Activated T-cell treated with anti-CD3 and anti-CD28 coated beads, Interleukin-2, amount 50 U/mL, for 24 hours (primary cell): ENCODE measurements at places on chromosomes 11 and 22.

GRCh38 chr11:116732271-116733042 is 40.3 kb downstream of the BUD13 start:
- peaks cover 12% of the 10 kb centered on the region for H3K4me1 ChIP-seq
- no peak overlapping the region for H3K4me3 ChIP-seq
- DNase-seq = peak; percentile 68
- no peak overlapping the region for H3K27ac ChIP-seq
- H3K27me3 ChIP-seq = no peaks in the 10 kb centered on the region
- no peaks in the 10 kb centered on the region for H3K36me3 ChIP-seq

- H3K36me3 ChIP-seq = no peaks in the 10 kb centered on the region
- no peak for DNase-seq
- no peak overlapping the region for H3K4me3 ChIP-seq
- H3K27me3 ChIP-seq = no peaks in the 10 kb centered on the region
- no peak overlapping the region for H3K27ac ChIP-seq
Measured at GRCh38 chr22:47380692-47381091, 618.2 kb downstream of the TBC1D22A start.

DNA sequence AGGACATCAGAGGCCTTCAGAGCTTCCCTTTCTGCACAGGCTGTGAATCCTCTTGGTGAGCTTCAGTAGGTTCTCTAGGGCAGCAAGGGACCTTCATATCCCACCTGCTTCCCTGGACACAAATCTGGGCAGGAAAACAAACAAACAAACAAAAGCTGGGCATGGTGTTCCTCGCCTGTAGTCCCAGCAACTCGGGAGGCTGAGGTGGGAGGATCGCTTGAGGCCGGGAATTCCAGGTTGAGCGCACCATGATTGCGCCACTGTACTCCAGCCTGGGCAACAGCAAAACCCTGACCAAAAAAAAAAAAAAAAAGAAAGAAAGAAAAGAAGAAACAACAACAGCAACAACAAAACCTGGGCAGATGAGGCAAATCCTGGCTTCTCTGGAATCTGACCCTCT is 92.9 kb downstream of the CEP164 start:
- no peaks in the 10 kb centered on the region for H3K36me3 ChIP-seq
- H3K4me3 ChIP-seq = no peak overlapping the region
- no peak for DNase-seq
- no peak overlapping the region for H3K27ac ChIP-seq
- H3K4me1 ChIP-seq = no peaks in the 10 kb centered on the region
- no peaks in the 10 kb centered on the region for H3K27me3 ChIP-seq

DNA sequence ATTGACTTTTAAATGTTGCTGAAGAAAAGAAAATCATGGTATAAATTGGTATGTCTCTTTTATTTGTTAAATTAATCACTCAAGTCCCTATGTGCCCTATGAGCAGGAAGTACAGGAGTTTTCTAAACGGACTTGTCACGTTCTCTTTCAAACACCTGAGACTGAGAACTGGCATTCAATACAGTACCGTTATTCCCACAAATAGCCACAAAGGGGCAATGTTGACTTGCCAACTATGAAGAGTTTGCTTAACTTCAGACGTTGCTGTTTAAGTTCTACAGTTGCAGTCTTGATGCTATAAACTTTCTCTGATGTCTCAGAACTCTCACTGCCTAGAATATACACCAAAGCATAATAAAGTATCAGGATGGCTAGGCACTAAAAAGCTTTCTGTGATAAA is 7.6 kb downstream of the OR56A1 start:
- no peaks in the 10 kb centered on the region for H3K36me3 ChIP-seq
- H3K4me1 ChIP-seq = no peaks in the 10 kb centered on the region
- no peak overlapping the region for H3K4me3 ChIP-seq
- H3K27me3 ChIP-seq = peaks cover 34% of the 10 kb centered on the region
- no peak overlapping the region for H3K27ac ChIP-seq

- H3K4me3 ChIP-seq = no peak overlapping the region
- no peaks in the 10 kb centered on the region for H3K36me3 ChIP-seq
- H3K27me3 ChIP-seq = no peaks in the 10 kb centered on the region
- no peak for DNase-seq
Measured at GRCh38 chr11:75597636-75598035, 35.6 kb downstream of the SERPINH1 start.

DNA sequence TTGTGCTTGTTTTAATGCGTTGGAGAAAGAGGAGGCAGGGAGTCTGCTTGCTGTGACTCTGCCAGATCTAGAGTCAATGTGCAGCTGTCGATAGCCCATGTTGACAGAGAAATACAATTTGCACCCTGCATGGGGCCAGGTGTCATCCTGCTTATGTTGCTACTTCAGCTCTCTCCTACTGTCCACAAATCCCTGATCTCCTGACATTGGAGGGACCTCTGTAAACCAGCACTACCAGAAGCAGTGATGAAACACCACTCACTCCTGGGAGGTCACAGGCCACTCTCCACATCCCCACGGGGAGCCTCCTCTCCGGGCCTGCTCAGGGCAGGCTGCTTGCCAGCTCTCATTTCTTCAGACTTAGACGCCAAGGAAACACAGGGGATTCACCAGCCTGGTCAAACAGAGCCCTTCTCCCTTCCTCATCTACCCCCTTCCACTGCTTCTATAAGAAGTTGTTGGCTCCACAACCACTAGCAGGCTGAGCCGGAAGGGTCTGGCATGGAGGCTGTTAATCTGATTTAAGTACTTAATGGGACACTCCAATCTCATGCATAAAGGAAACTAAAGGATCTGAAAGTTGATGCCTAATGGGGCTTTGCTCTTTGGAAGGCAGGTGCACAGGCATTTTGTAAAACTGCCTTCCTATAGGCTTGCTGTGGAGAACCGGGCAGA is 29.9 kb upstream of the CSNK2A3 start:
- no peak overlapping the region for H3K27ac ChIP-seq
- DNase-seq = no peak
- no peak overlapping the region for H3K4me3 ChIP-seq
- no peaks in the 10 kb centered on the region for H3K36me3 ChIP-seq

DNA sequence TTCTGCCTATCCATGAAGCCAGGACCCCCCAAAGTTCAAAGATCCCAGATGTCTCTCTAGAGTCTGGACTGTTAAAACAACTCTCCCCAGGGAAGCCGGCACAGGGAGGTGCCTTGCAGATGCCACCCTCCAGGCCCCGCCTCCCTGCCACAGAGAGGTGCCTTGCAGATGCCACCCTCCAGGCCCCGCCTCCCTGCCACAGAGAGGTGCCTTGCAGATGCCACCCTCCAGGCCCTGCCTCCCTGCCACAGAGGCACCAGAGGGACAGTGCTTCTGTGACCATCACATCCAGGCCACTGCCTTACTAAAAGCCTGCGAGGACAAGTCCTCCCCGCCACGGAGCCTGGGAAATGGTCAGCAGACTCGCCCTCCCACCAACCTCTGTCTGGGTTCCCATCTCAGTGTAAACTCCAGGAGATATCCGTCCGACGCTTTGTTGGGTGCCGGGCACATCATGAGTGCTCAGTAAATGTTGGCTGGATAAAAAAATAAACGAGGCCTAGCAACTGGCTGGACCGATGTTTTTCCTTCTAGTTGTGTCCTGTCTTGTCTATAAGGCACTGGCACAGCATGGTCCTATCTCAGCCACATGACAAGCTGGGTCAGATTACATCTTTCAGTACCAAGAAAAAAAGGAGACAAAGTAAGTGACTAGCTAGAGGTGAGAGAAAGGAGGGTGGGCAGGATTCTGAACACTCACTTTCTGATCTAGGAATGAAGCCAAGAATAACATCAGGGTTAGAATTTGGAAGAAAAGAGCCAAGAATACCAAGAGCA is 91.2 kb upstream of the CSNK2A3 start:
- DNase-seq = no peak
- H3K4me3 ChIP-seq = no peak overlapping the region
- H3K27ac ChIP-seq = no peak overlapping the region
- no peaks in the 10 kb centered on the region for H3K4me1 ChIP-seq

DNA sequence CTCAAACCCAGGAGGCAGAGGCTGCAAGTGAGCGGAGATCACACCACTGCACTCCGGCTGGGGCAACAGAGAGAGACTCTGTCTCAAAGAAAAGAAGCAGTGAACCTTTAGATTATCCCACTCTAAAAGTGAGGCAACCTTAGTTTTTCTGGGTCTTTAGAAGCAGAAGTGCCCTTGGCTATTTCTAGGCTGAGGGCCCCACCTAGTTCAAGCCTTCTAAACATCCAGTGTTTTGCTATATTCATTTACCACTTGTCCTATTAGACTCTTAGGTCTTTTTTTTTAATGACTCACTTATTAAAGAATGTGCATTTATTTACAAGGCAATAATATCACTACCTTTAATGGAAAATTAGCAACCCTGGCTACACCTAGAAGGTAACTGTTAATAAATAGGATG is 16.7 kb upstream of the EHF start:
- peaks cover 24% of the 10 kb centered on the region for H3K27me3 ChIP-seq
- DNase-seq = no peak
- H3K4me1 ChIP-seq = peaks cover 17% of the 10 kb centered on the region
- no peak overlapping the region for H3K4me3 ChIP-seq

- no peak for DNase-seq
- H3K4me1 ChIP-seq = peaks cover 98% of the 10 kb centered on the region
- no peak overlapping the region for H3K4me3 ChIP-seq
- peaks cover 14% of the 10 kb centered on the region for H3K36me3 ChIP-seq
Measured at GRCh38 chr22:40329466-40329865, 16.8 kb upstream of the ADSL start.
